Activated CD4-positive, alpha-beta T cell treated with anti-CD3 and anti-CD28 coated beads, Interleukin-2, amount 50 U/mL, for 24 hours (primary cell): ENCODE measurements at places on chromosomes 5 and 9.

GRCh38 chr5:180704362-180704761, 35.5 kb downstream of the OR2Y1 start:
- DNase-seq = no peak

DNA sequence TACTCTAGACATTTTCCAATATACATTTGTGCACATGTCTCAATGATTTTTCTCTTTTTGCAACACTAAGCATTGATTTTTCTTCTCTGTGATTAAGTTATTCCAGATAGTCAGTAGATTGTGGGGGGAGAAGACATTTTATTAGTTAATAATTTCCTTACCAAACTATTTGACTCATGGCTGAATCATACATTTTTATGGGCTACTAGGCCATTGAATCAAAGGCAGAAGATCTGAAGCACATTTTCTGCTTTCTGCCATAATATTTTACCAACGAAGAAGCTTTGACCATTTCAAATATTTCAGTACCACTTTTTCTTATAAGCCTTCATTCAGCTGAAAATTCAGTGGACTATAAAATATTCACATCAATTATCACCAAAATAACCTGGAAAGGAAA, 175.6 kb downstream of the IRX2 start:
- no peak for DNase-seq

DNA sequence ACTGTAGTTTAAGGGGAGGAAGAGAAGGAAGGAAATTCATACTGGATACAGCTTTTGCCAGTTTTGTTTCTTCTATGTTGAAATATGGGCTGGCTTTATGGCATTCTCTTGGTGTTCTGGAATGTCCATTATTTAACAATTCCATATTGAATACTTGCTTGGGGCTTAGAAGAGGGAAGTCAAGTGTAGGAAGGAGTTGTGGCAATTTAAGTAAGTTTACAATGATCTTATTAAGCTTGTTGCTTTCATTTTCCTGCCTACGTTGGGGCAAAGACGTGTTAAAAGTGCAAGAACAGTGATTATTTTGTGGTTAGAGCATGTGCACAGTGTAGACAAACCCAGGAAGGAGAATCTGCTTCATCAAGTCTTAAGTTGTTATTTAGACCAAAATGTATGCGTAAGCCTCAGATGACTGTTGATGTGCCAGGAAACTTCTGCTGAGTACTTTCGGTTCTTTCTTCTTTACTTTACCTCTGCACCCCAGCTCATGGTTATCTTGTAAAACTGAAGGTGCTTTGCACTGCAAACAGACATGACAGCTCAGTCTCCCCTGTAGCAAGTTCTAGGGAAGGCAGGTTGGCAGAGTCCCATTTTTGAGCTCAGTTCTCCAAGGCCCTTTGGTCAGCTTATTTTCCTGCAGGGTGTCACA, 75.8 kb downstream of the F2RL2 start:
- peak; percentile 56 for DNase-seq

GRCh38 chr9:131657940-131658339, 81.9 kb downstream of the RAPGEF1 start:
- no peak for DNase-seq

DNA sequence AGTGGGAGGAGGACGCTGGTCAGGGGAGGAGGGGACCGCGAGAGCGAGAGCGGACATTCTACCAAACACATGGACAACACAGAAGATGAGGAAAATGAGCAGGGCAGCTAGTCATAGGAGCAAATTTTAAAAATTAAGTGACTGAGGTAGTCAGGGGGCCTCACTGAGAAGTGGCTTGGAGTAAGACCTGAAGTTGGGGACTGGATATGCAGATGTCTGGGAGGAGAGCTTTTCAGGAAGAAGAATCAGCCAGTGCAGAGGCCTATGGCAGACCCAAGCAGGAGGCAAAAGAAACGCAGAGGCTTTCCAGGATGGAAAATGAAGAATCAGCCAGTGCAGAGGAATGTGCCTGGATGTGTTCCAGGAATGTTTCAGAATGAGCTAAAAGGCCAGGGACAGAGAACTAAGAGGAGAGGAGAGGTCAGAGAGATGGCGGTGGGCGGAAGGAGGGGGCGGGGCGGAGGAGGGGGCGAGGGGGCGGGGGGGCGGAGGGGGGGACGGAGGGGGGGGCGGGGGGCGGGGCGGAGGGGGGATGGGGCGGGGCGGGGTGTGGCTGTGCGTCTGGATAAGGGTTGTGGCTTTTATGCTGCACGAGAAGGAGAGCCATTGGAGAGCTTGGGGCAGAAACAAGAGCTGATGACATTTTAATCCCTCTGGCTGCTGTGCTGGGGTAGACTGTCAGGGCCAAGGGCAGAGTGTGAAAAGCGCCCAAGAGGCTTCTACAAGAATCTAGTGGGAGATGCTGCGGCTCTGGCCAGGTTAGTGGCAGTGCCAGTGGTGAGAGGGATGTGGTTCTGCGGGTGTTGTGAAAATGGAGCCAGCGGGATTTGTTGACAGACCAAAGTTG, 129.6 kb downstream of the KCNIP1 start:
- DNase-seq = no peak

- DNase-seq = no peak
Measured at GRCh38 chr5:1834721-1835429, 33.7 kb downstream of the NDUFS6 start.

GRCh38 chr5:60719329-60719728, 19.4 kb upstream of the DEPDC1B start:
- DNase-seq = no peak

GRCh38 chr5:68465133-68465532, 249.6 kb downstream of the PIK3R1 start:
- DNase-seq = no peak

- no peak for DNase-seq
Measured at GRCh38 chr5:155148694-155149093, 135.1 kb downstream of the KIF4B start.

DNA sequence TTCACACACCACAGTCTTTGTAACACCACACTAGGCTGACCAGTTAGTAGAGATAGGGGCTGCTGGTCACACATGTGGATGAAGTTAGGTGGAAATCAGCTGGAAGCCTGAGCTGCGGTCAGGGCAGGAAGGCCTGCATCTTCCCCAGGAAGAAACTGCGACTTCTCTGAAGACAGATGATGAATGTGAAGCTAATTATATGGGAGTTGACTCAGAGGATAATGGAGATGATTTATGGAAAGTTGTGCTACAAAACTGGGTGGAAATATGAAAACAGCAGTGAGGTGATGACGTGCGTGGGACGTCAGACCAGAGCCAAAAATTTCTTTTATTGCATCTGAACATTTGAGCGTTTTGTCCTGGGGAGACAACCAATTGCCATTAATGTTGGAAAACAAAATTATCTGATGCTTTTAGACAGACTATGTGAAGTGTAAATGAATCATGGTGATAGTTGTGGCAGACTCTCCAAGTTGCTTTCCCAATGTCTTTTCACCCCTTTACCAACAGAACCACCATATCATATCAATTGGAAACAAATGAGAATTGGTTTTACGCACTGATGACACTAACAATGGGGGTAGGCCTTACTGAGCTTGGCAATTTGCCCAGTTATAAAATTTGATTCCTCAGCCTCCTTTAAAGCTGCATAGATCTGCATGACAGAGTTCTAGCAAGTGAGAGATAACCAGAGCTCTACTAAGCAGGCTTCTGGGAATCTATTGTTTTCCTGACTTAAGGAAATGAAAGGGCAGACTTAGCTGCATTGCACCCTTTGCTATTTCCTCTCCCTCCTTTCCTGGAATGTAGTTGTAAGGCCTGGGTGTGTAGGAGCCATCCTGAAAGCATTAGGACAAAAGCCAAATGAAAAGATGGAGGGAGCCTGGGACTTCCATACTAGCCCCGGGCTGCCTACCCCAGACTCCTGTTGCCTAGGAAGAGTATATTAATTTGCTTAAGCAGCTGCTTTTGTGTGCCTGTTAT, 84.0 kb downstream of the RAB3C start:
- no peak for DNase-seq

GRCh38 chr5:84218546-84218945, 166.1 kb downstream of the EDIL3 start:
- no peak for DNase-seq

- DNase-seq = no peak
Measured at GRCh38 chr5:74549384-74549783, 91.1 kb downstream of the ENC1 start.

DNA sequence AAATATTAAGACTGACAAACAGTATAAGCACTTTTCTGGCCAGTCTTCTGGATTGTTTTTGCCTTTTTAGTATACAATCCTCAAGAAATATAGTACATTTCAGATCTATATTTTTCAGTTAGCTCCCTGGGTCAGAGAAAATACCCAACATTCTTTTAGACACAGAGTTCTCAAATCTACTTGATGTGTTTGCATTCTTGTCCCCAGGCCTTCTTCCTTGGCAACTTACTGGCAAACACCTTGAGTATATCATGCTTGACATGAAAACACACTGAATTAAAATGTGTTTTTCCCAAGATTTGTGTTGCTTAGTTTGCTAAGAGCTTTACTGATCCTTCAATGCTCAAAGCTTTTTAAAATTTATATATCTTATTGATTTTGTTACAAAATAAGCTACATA, 1413.1 kb upstream of the CDH9 start:
- no peak for DNase-seq

GRCh38 chr5:10894445-10895054, 133.5 kb upstream of the DAP start:
- DNase-seq = no peak

GRCh38 chr9:5531101-5531882, 21.0 kb downstream of the PDCD1LG2 start:
- DNase-seq = no peak

DNA sequence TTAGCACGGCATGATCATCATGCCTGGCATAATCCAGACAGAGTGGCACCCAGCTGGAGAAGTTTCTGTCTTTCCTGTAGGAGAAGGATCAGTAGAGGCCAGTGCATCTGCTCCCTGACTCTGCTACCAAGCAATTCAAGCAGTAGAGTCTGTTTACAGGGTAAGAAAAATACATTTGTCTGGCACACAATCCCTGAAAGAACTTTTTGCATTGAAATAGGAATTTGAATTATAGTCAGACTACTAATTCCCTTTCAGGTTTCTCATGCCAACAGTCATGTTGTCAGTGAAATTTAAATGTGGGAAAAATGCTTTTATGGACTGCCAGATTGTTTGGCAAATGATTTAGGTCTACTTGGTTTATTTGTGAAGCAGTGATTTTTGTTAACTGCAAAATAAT, 125.6 kb downstream of the RAB3C start:
- no peak for DNase-seq

GRCh38 chr5:174877987-174878386, 153.6 kb downstream of the MSX2 start:
- no peak for DNase-seq

DNA sequence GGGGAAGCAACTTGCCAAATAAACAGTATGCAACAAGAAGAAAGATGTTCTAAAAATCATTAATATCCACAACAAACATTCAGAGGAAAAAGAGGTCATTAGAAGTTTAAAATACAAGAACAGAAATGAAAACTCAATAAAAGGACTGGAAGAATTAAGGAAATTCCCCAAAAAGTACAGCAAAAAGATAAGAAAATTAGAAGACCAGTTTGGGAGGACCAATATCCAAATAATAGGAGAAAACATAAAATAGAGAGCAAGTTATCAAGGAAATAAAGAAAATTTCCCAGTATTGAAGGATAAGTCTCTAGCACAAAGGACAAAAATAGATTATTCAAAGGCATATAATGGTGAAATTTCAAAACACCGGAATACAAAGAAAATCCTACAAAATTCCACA, 21.9 kb downstream of the DIAPH1 start:
- DNase-seq = no peak
